Head of caudate nucleus (tissue), 42 donors: ENCODE measurements at places on chromosomes 5 and 9.

- no peak for DNase-seq
Observed at GRCh38 chr9:133199648-133200321, 9.3 kb downstream of the OBP2B start.

GRCh38 chr9:138047469-138048040, 170.0 kb downstream of the CACNA1B start:
- peak; percentile 32 for DNase-seq

DNA sequence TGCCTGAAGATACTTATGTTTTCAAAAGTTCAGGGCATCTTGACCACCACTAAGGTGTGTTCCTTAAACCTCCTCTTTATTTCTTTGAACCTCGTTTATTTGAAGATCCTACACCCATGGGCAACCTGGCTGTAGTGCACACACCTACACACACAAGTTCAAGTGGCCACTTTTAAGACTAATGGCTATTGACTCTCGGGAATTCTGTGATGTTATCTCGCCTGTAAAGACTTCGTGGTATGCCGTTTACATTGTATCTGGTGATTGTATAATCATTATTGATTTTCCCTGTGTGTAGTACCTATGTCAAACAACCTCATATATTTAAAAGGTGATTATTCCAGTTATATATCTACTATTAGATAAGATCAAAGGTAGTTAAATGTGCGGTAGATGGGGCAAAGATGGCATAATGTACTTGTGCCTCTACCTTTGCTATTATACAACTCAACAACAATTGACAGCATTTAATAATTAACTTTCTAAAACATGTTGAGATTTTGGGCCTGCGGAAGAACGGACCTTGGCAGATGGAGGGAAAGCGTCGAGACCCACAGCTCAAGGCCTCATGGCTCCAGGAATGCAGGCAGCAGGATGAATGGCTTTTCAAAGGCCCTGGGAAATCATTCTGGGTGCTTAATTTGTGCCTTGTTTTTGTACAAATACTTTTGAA, 51.4 kb upstream of the IRX2 start:
- DNase-seq: no peak

DNA sequence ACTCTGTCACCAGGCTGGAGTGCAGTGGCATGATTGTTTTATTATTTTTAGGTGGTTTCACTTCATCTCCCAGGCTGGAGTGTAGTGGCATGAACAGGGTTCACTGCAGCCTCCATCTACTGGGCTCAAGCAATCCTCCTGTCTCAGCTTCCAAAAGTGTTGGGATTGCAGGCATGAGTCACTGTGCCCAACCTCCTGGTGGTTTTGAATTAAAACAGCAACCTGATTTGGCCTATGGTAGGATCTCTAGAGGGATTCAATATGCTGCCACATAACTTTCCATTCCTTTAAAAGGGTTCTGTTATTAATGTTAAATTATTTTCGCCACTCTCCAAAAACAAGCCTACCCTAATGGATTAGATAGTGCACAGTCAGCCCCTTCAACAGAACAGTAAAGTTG, 9.9 kb upstream of the HSPA4 start:
- DNase-seq: no peak

DNA sequence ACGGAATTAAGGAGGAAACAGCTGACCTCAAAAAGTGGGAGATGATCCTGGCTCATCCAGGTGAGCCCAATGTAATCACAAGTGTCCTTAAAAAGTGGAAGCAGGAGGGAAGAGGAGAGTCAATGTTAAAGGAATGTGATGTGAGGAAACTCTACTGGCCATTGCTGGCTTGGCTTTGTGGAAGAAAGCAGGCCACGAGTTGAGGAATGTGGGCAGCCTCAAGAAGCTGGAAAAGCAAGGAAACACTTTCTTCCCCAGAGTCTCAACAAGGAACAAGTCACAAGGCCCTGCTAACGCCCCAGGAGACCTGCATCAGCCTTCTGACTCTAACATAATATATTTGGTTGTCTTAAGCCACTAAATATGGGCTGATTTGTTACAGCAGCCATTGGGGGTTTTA, 252.8 kb downstream of the PSAT1 start:
- DNase-seq: no peak

DNA sequence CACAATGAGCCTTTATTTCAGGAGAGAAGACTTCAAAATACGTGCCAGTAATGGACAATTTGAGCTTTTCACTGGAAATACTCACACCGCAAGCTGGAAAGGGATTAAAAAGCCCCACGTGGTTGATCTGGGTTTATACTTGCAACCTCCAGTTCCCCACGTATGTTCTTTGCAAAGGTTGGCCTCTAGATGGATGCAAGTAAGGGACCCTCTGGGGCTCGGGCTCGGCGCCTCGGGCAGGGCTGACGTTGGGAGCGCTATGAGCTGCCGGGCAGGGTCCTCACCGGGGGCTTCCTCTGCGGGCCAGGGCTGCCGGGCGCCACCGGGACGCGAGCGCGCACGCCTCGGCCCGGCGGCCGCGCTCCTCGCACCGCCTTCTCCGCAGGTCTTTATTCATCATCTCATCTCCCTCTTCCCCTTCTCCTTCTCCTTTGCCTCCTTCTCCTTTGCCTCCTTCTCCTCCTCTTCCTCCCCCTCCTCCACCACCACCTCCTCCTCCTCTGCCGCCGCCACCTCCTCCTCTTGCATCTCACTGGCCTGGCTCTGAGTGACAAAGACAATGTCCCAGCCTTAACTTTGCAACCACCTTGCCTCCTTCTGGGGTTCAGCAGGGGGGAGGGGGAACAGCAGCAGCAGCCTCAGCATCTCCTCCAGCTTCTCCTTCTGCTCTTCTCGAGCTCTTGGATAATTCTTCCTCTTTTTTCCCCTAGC, 701 bp upstream of the ZNF462 start:
- no peak for DNase-seq

DNA sequence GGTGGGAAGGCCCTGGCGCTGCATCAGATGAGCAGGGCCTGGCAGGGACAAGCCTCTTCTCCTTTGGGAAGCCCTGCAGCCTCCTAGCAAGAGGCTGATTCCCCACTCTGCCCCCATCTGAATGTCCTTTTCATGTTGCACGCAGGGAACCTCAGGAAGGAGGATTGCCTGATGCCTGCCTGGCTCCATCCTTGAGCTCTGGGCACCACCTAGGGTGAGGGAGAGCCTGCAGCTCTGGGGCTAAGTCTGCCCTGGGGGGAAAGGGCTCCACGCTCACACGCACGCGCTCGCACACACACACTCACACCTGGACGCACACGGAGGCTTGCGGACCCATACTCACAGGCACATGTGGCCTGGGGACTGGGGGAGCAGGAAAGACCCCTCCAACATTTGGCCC, 86.6 kb downstream of the LMX1B start:
- DNase-seq: no peak
